ENCODE measurements at places on chromosomes 12 and 14. TPM values are rescaled to one million over a fixed set of nuclear protein-coding genes. Genes with fewer than 3 reads are reported as not detected.

GRCh38 chr14:77912754-77913556 lies 113.0 kb downstream of the ADCK1 start:
- no peak for DNase-seq

CNTN1 gene
- 0.19 TPM for total RNA-seq

- no peak for DNase-seq
These were observed 6.3 kb upstream of the PIP4K2C start for GRCh38 chr12:57584690-57585089.

GRCh38 chr12:52992699-52993557 lies 13.3 kb upstream of the EIF4B start:
- DNase-seq = no peak

GRCh38 chr12:98416845-98417244 lies 98.5 kb upstream of the TMPO start:
- DNase-seq = no peak

CAMKK2 gene
- total RNA-seq = 14.4 TPM

DNA sequence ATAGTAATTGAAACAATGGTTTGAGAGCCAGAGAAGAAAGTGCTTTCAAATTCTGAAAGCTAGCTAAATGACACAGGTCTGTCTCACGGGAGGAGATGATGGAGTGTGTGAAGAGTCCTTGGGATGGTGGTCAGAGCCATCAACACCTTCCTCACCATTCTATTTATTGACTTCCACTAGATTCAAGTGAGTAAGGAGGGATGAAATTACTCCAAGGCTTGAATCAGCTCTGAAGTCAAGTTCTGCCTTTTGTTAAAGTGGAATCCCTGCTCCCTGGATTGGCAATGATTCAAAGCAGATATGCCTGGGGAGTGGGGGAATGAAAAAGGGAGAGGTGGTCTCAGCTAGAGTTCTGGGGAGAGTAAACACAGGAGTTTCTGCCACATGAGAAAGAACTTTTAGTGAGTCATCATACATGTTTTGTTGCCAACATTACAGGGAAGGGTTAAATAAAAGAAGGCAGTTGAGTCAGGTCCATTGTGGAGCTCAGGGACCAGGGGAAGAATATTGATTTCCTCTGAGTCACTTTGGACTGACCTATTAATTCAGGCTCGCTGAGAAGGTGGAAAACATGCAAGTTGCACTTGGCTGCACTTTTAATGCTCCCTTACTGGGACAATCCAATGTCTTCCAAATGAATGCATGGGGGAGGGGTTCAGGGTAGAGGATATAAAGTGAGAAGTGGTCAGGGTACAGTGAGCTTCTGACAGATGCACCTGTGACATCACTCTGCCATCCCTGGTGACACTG lies 142.7 kb downstream of the TBX5 start:
- DNase-seq = no peak

CLEC4C gene
- total RNA-seq = not detected

DNA sequence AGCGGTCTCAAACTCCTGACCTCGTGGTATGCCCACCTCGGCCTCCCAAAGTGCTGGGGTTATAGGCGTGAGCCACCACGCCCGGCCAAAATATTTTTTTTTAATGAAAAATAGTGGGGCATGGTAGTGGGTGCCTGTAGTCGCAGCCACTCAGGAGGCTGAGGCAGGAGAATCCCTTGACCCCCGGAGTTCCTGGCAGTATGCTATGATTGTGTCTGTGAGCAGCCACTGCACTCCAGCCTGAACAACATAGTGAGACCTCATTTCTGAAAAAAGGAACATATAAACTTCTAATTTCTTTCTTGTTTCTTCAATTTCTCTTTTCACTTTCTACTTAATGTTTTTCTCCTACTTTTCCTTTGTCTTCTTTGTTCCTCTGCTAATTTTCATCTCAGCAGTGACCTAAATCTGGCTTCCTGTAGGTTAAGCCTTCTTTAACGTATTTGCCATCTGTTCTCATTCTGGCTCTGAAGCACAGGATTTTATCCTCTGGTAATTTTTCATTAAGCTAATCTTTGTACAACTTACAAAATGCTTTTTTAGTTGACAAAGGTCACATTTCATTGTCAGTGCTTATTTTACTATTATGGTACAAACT lies 4.5 kb upstream of the RPGRIP1 start:
- no peak for DNase-seq

GRCh38 chr14:55323910-55324309 lies 52.7 kb downstream of the FBXO34 start:
- DNase-seq = no peak

SLC17A8 gene
- total RNA-seq = not detected

DNA sequence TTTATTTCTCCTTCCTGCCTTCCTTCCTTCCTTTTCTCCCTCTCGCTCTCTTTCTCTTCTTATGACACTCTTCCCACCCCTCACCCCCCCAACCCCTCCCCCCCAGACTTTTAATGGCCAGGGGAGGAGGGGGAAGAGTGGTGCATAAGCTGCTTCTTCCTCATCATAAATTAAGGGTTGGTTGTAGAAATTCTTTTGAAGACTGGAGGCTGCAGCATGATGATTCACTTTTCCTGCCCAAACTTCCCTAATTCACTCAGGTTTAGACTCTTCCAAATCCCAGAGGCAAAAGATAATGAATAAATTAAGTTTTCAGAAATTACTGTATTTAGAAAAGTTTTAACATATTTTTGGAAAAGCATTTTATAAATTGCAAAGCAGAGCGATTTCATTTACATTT lies 58.2 kb downstream of the GRIP1 start:
- no peak for DNase-seq

DNA sequence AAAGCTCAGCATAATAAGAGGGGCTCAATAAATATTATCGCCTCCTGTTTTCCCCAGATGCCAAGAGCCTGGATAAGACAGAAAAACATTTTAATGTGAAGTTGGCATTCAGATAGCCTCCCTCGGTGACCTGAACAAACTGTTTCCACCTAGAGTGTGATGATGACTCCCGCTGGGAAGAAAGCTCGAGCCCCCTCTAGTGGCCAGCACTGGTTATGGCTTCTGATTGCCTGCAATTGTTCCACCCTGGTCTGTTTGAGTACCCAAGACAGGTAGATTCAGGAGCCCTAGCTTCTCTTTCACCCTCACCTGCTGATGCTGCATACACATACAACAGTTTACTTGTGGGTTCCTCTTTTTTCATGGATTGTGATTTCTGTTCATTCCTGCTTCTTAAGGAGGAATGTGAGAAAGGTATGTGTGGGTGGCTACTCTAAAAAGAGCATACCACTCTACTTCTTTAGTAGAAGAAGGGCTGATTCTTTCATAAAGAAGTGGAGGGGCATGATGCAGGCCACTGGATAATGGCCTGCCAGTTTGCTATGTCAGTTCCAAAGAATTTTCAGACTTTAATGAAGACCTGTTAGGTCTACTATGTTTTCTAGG lies 6.4 kb downstream of the ERG28 start:
- DNase-seq = peak; percentile 93

- DNase-seq = no peak
These were observed 348.1 kb upstream of the RPL10L start for GRCh38 chr14:46999661-47000060.

OR6C75 gene
- total RNA-seq = not detected

DNA sequence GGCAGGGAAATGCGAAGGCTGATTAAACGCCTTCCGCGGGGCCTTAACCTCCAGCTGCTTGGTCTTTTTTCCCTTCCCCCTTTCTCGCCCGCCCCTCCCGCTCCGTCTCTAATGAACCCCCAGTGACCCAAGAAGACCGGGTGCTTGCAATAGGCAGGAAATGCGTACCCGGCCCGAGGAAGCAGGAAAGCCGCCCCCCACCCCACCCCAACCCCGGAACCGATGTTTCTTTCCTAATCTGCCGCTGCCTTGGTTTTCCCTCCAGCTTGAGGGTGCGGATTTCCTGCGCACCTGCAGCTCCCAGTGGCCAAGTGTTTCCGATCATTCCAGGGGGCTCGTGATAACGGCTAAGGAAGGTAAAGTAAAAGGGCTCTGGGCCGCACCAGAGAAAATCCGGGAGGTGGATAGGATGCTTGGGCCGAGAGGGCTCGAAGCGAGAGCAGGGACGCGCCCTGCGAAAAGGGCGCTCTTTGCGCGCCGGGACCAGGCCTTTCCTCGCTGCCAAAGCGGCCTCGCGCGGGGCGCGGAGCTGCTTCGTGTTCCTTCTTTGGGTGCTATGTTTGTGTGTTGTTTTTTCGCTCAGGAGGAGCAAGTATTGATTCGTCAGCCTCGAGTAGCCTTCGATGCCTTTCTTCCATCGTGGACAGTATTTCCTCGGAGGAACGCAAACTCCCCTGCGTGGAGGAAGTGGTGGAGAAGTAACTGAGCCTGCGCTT lies 983 bp downstream of the MYF6 start:
- DNase-seq = no peak

- no peak for DNase-seq
These were observed 74.0 kb downstream of the PLEKHG3 start for GRCh38 chr14:64778104-64778754.

BAZ1A gene
- 11.8 TPM for total RNA-seq

GRCh38 chr12:52600475-52600874 lies 788 bp downstream of the KRT72 start:
- no peak for DNase-seq

DNA sequence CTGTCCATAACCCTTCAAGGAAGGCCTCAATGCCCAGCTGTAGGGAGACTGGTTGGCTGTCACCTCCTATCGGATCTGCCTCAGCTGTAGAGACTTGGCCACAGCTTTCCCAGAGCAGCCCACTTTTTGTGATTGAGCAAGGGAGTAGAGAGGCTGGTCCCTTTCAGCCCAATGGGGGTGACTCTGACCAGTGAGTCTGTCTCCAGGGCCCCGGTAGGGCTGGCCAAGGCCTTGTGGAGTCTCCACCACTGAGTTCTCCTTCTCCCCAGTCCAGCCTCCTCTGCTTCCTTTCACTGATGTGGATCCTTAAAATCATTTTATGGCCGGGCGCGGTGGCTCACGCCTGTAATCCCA lies 14.5 kb upstream of the HPD start:
- DNase-seq = peak; percentile 61

PRB2 gene
- total RNA-seq = not detected

All from right atrium auricular region (tissue), 2 donors.